ENCODE measurements at places on chromosomes 2 and 18. TPM values are rescaled to one million over a fixed set of nuclear protein-coding genes. Genes with fewer than 3 reads are reported as not detected.

GRCh38 chr18:8450013-8450412, 159.2 kb upstream of the RAB12 start:
- DNase-seq, result peak; percentile 4

- DNase-seq, result no peak
Measured at GRCh38 chr2:190846746-190847145, 33.9 kb upstream of the GLS start.

GRCh38 chr2:122194546-122194945, 439.1 kb downstream of the TSN start:
- DNase-seq, result no peak

- no peak for DNase-seq
Measured at GRCh38 chr2:173002751-173003541, 72.7 kb upstream of the MAP3K20 start.

TSPYL6 gene
- total RNA-seq, result not detected

LAMA3 gene
- 0.07 TPM for total RNA-seq

All from activated naive CD4-positive, alpha-beta T cell treated with anti-CD3 and anti-CD28 coated beads, Interleukin-2, amount 50 U/mL, for 72 hours (primary cell).